ENCODE measurements at places on chromosomes 2 and 18. TPM values are rescaled to one million over a fixed set of nuclear protein-coding genes. Genes with fewer than 3 reads are reported as not detected.

DNA sequence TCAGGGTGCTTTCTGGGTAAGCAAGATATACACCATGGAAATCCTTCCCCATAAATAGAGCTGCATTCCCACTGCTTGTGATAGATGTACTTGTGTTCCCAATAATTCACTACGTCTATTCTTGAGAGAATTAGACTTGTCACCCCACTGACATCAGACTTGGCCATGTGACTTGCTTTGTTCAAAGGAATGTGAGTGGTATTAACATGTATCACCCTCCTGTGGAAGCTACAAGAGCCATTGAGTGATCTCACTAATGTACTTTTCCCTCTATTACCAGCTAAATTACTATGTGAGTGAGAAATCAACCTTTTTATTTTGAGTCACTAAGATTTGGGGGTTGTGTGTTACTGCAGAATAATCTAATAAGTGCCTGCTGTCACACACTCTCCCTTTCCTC is 176.0 kb downstream of the CCDC178 start:
- no peak for DNase-seq

DNA sequence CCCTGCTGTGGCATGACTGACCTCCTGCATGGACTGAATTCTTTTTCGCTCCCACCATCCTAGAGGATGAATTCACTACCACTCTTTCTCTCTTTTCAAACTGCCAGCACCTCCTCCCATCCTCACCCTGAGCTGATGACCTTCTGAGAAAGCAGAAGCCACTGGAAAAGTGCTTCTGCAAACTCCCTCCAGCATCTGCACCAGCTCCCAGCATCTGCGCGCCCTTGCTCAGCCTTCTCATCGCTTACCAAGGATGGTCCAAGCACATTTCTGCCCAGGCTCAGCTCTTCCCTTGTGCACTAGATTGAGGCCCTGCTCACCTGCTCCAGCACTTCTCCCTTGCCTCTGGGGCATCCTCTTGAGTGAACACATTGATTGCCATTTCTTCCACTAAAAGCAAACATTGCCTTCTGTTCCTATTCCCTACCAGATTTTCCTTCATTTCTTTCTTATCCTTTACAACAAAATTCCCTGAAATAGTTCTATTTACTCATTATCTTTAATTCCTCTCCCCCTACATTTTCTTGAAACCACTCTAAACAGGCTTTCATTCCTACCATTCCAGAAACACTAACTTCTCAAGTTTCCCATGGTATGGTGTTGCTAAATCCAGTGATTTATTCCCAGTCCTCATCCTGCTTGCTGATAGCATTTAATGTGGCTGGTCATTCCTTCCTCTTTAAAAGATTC is 42.7 kb upstream of the IL1RL1 start:
- peak; percentile 92 for DNase-seq

DNA sequence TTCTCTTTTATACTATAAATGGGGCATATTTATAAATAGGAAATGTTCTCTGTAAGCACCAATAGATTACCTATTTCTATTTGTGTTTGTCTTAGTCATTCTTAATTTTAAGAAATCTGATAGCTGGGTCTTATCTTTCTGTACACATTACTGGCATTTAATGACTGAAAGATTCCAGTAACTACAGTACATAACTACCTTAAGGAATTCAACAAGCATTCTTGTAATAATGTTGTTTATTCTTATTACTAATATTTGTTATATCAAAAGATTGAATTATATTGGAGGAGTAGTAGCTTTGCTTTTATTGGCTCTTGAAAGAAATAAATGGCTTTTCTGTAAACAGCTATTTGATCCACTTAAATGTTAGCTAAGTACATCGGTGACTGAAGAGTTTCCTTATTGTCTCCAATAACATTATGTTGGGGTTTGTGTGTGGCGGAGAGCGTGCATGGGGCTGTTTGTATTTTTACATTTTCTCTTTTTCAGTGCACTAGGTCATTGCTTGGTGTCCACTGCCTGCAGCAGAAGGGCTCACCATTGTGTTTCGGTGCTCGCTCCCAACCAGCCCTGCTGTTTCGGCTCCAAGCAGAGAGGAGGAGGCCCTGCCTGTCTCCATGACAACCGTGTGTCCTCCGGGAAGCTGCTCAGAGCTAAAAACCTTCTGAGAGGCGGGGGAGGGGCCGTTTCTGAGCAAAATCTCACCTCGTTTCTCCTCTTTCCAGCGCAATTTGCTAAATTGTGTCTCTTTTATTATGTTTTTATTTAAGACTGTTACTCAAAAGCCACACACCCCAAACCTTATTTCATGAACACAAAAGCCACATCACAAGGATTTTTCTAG is 112.5 kb upstream of the SLC38A11 start:
- peak; percentile 47 for DNase-seq

DNA sequence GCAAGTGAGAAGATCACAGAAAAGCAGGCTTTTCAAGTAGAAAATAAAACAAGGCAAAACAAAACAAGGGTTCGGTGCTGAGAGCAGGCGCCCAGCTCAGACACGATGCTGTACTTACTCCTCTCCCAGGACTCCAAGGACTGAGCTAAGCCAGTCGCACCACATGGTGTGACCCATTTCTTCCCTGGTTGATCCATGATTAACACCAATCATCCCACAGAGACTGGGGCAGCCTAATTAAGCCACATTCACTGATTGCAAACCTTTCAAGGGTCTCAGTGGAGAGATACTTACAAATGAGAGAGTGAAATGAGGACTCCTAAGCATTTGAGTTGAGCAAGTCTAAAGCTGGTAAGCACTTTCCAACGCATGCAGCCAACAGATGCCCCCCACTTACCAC is 155.2 kb downstream of the MYO5B start:
- DNase-seq = no peak

DNA sequence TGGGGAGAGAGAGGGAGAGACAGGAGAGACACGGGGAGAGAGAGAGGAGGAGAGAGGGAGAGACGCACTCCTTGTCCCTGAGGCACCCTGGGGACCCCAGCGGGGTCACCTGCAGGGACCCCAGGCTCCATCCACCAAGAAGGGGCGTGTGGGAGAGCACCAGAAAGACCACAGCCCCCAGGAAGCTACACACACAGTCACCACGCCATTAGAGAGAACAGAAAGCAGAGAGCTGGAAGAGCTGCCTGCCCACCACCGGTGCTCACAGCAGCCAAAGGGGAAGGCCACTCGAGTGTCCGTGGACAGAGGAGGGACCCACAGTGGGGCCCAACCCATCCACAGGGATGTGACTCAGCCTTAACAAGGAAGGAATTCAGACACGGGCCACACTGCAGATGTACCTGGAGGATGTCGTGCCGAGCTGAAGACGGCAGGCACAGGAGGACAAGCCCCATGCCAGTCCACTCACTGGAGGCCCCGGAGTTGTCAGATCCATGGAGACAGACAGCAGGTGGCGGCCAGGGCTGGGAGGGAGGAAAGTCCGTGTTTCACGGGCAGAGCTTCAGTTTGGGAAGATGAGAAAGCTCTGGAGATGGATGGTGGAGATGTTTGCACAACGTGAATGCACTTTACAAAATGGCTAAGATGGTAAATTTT is 11.5 kb upstream of the NFATC1 start:
- no peak for DNase-seq

DNA sequence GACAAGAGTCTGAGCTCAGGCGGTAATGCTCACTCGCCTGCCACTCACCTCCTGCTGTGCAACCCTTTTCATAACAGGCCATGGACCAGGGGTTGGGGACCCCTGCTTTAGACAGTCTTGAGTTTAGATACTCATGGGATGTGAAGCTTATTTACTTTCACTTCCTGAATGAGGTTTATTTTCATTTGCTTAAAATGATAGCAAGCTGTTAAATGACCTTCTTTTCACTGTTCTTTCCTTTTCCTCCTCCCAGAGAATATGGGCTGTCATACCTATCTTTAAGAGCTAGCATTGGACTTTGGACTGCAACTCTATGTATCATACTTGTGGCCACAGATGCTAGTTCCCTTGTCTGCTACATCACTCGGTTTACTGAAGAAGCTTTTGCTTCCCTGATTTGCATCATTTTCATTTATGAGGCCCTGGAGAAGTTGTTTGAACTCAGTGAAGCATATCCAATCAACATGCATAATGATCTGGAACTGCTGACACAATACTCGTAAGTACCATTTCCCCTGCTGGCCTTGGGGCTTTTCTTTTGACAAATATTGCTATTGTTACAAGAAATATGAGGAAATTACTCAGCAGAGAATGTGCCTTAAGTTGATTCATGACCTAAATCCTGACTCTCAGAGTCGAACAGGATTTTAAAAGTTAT is 168.5 kb downstream of the DPP4 start:
- no peak for DNase-seq

DNA sequence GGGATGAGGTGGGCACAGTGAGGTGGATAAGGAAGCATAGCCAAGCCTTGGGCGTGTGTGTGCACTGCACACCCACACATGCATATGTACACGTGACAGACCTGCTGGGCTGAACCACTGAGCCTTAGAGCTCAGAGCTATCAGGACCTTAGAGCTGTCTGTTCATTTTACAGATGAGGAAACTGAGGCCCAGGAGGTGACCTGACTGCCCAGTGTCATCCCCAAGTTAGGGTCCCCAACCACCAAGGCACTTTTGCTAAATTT is 8.2 kb upstream of the SNED1 start:
- DNase-seq = no peak

DNA sequence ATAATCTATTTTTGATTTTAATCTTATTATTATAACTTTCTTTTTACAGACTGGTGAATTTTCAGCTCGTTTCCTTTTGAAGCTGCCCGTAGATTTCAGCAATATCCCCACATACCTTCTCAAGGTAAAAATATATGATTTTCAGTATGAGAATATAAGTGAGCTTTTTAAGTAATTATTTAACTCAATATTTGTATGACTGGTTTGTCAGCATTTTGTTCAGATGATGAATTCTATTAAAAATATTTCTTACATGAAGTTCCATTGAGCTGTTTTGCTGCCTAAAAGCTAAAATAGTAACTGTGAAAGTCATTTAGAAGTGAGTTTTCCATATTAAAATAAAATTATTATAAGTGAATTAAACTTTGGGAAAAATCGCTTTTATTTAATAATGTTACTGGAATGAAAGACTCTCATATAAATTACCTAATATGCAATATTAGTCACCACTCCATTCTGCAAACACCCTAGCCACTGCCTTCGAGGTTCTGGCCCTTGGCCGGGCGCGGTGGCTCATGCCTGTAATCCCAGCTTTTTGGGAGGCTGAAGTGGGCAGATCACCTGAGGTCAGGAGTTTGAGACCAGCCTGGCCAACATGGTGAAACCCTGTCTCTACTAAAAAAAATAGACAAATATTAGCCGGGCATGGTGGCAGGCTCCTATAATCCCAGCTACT is 155.3 kb downstream of the BABAM2 start:
- no peak for DNase-seq

The VSNL1 gene
- 0.32 TPM for total RNA-seq
